Thyroid gland (tissue), 4 donors: ENCODE measurements at places on chromosomes 6 and 20.

DNA sequence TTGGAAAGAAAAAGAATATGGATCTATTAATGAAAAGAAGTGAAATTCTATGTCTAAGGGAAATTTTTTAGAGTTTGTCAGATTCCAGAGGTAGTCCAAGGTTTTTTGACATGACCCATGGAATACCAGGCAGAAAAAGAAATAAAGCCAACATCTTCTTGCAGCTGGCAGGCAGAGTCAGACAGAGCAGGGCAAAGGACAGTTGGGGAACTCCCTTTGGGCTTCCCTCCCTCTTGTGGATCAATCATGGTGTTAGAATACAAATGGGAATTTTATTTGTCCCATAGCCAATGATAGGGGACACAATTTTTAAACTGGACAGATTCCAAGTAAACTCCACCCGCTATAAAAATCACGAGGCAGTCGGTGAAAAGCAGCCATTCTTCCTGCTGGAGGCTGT, 92.1 kb upstream of the TAB2 start:
- no peaks in the 10 kb centered on the region for H3K4me1 ChIP-seq
- H3K27ac ChIP-seq: no peak overlapping the region
- H3K36me3 ChIP-seq: no peaks in the 10 kb centered on the region
- H3K4me3 ChIP-seq: no peak overlapping the region
- DNase-seq: no peak

DNA sequence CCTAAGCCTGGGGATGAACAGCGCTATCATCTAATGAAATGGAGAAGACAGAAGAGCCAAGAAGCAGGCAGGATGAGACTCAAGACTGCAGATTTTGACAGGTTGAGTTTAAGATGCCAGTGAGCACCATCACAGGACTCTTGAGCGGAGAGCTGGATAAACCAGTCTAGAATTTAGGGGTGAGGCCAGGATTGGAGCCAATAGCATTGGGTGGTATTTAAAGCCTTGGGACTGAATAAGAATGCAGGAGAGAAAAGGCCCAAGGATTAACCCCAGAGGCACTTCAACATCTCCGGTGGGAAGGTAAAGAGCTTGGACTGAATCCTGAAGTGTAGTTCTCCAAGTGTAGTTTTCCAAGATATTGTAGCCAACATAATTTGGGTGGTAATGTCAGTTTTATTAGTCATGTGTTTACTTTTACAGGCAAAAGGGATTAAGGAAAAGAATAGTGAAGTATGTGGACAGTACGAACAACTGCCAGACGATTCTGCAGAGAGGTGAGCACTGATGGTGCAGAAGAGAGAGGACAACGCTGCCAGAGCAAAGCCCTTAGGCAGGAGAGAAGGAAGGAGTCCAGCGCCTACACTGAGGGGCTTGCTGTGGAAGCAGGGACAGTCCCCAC, 85.2 kb downstream of the DTNBP1 start:
- peaks cover 5% of the 10 kb centered on the region for H3K4me1 ChIP-seq
- H3K36me3 ChIP-seq: no peaks in the 10 kb centered on the region
- H3K27me3 ChIP-seq: no peaks in the 10 kb centered on the region

DNA sequence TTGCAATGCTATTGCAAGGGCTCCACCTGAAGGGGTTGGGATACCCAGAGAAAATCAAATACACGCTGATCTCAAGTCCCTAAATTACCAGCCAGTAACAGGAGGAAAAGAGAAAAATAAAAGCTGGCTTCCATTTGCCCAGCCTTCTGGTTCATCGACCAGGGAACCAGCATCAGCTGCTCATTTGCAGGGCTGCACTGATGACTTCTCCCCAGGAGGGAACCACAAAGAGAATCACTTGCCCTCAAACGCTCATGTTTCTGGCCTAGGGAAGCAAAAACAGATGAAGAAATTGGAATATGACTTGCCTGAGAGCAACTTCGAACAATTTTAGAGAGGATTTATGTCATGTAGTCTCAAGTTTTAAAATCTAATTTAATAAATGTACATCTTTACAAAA, 119.7 kb downstream of the SH3BGRL2 start:
- H3K27ac ChIP-seq: no peak overlapping the region
- H3K27me3 ChIP-seq: no peaks in the 10 kb centered on the region
- no peaks in the 10 kb centered on the region for H3K36me3 ChIP-seq
- H3K4me1 ChIP-seq: no peaks in the 10 kb centered on the region
- no peak for DNase-seq
- no peak overlapping the region for H3K4me3 ChIP-seq

DNA sequence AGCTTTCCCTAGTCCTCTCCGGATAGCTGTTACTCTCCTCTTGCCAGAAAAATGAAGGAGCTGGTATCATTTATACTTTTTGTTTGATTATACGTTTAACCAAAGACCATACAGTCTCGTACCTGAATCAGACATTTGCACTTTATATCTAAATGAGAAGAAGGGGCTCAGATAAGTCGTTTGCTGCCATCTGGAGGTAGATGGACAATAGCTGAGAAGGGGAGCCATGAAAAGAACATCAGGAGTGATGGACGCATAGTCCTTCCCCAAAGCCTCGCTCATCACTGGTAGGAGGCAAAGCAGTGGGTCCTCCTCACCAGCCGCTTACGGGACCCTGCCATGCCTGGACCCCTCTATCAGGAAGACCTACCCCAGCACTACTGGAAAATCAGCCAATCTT, 45.4 kb downstream of the RPF2 start:
- no peaks in the 10 kb centered on the region for H3K27me3 ChIP-seq
- H3K36me3 ChIP-seq: peaks cover 6% of the 10 kb centered on the region
- no peak overlapping the region for H3K4me3 ChIP-seq
- no peak for DNase-seq
- no peak overlapping the region for H3K27ac ChIP-seq
